AG08396 (cell line): ENCODE measurements at places on chromosomes 4 and X.

- DNase-seq, result no peak
Measured at GRCh38 chr4:171746418-171746817, 66.8 kb upstream of the GALNTL6 start.

DNA sequence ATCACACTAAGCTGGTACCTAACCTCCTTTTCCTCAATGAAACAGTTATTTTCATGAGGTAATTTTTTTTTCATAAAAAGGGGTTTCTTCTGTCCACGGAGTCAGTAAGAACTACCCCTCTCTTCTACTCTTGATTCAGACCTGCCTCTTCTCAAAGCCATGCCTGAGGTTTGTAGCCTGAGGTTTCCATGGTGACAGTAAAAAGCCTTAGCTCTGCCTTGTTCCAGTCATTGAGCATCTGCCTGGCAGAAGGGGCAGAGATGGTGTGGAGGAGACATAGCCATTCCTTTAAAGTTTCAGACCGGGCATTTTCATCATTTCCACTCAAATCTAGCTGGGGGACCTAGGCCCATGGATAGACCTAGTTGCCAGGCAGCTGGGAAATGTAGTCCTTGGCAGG lies 135.5 kb downstream of the REPS2 start:
- DNase-seq, result no peak

- no peak for DNase-seq
Measured at GRCh38 chrX:114964374-114964773, 53.0 kb downstream of the IL13RA2 start.

DNA sequence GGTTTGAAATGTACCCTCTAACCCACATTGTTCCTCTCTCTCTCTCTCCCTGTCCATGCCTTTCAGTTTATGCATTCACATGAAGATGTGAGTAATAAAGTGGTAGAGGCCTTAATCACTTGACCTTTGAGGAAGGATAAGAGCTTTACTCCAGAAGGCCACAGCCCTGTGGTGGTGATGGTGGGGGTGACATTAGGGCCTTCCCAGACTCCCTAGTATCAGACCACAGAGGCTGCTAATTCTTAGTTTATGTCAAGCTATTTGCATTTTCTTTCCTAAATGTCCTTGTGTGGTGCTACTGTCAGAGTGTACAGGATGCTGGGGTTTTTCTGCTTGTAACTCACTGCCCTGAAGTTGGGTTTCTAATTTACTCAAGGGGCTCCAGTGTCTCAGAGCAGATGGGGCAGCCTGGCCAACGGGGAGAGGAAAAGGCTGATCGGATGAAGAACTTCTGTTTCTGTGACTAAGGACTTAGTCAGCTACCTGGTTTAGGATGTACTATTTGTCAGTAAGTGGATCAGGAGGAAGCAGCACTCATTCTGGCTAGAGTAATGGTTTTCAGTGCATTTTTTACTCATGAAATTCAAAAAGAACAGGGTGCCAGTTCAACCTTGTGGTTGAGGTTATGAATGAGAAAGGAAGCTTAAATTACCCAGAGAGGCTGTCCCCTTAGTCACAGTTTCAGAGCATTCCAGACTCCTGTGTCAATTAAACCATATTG lies 509.6 kb upstream of the DIPK2B start:
- peak; percentile 57 for DNase-seq

- DNase-seq, result no peak
Measured at GRCh38 chr4:79198951-79199587, 126.8 kb downstream of the NAA11 start.

DNA sequence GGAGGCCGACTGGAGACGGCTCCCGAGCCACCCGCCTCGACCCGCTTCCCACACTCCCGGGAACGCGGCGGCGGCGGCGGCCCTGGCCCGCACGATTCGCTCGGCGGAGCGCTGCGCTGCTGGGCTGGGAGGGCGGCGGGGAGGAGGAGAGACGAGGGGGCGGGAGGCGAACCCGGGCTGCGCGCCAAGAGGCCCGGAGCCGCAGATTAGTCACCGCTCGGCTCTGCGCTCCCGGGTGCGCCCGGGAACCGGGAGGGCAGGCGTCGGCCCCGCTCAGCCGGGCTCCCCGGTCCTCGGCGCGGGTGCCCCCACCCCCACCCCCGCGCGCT lies 11.2 kb upstream of the BCOR start:
- DNase-seq, result peak; percentile 89

DNA sequence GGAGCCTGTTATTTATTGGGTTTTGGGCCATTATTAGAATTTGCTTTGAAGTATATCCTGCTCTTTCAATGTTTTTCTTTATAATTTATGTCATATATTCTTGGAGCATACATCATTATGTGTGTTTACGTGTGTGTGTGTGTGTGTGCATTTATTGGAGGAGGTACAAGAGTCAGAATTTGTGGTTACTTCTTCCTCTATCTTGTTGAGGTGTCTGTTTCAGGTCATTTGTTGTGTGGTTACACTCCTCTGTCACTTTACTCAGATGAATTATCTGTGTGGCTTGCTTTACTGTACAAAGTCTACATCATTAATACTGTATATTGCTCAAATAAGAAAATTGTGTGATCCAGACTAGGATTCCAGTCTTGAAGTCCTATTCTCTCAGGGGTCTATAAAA lies 1957.4 kb upstream of the TENM3 start:
- DNase-seq, result no peak

- no peak for DNase-seq
Measured at GRCh38 chr4:101938836-101939235, 148.3 kb downstream of the BANK1 start.

DNA sequence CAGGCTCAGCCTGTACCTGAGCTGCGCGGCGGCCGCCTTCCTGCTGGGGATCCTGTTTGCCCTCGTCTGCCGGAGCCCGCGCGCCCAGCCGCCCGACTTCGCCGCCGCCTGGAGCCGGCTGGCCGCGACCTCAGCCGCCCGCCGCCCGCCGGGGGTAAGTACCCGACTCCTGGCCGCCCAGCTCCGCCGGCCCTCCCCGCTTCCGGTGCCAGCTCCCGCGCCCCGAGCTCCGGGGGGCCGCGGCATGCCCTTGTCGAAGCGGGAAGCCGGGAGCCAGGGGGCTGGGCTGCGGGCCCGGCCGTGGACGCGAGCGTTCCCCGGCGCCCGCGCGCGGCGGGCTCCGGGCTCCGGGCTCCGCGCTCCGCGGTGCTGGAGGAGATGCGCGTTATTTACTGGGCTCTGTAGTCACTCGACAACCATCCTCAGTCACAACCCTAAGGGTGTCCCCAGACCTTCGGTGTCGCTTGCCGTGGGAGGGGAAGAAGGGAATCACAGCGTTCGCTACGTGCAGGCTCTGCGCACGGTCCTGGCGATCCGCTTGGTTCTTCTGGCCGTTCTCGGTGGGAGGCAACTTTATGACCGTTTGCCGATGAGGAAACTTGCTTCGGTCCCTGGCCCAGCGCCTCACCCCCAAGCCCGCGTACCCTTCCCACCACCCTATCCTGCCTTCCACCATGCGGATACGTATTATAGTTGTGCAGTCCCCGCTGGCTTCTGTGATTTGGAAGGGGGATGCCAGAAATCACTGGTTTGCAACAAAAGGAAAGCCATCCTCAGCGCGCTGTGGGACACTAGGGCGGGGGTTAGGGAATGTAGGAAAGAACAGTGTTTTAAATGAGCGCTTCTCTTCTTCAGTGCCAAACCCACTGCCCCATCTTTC lies 944 bp downstream of the SNX25 start:
- peak; percentile 56 for DNase-seq

DNA sequence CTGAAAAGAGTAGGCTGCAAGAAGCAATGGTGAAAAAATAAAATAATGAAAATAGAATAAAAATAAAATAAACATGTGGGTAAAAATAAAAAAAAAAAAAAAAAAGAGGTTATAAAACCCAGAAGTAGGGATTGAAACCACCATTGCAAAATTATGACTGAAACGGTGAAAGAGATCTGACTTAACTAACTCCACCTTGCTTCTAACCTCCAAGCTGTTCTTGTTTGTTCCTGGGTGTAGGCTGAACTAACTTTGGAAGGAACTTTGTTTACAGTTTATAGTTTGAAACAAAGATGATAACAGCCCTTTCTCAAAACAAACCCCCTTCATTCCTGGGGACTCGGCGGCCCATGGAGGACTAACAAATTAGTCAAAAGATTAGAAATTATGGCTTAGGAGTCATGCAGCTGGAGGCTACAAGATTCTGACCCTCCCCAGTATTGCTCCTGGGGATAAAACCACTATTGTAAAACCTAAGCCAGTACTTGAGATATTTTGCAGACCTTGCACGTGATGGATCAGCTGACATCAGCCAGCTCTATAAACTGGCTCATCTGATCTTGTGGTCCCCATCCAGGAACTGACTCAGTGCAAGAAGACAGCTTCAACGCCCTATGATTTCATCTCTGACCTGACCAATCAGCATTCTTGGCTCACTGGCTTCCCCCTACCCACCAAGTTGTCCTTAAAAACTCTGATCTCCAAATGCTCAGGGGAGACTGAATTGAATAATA lies 30.4 kb downstream of the DDX60L start:
- no peak for DNase-seq

DNA sequence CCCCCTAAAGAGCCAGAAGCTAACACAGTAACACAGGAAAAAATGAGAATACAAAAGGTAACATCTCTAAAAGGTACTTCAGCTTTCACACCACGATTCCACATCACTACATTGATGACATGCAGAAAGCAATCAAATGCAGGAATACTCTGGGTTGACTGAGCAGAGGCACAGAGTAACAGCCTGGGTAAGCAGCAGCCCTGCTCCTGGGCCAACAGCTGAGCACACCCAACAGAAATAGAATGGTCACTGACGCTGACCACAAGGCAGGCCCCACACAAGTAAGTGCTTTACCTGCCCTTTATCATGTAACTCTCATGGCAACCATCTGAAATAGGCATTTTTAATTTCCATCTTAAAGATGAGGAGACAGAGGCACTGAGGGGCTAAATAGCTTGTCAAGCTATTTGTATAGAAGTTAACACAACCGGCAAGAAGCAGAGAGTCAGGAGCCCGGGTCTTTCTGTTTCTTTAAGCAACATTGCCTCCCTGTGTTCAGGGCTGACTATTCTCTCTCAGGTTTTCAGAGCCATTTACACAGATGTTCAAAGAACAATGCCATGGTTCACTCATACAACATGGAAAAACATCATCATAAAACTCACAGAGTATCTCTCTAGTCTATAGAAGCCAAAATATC lies 168.9 kb downstream of the ZNF674 start:
- peak; percentile 48 for DNase-seq

GRCh38 chrX:105527759-105528158 lies 294.6 kb upstream of the NRK start:
- DNase-seq, result no peak

- DNase-seq, result no peak
Measured at GRCh38 chr4:97548943-97549583, 594.2 kb downstream of the STPG2 start.

GRCh38 chr4:102901804-102902203 lies 33.0 kb downstream of the CISD2 start:
- DNase-seq, result no peak

GRCh38 chr4:4320528-4320927 lies 30.5 kb downstream of the ZBTB49 start:
- no peak for DNase-seq

GRCh38 chrX:78513971-78514738 lies 145.0 kb downstream of the RTL3 start:
- DNase-seq, result no peak

GRCh38 chr4:5735463-5735862 lies 24.5 kb downstream of the EVC start:
- no peak for DNase-seq

DNA sequence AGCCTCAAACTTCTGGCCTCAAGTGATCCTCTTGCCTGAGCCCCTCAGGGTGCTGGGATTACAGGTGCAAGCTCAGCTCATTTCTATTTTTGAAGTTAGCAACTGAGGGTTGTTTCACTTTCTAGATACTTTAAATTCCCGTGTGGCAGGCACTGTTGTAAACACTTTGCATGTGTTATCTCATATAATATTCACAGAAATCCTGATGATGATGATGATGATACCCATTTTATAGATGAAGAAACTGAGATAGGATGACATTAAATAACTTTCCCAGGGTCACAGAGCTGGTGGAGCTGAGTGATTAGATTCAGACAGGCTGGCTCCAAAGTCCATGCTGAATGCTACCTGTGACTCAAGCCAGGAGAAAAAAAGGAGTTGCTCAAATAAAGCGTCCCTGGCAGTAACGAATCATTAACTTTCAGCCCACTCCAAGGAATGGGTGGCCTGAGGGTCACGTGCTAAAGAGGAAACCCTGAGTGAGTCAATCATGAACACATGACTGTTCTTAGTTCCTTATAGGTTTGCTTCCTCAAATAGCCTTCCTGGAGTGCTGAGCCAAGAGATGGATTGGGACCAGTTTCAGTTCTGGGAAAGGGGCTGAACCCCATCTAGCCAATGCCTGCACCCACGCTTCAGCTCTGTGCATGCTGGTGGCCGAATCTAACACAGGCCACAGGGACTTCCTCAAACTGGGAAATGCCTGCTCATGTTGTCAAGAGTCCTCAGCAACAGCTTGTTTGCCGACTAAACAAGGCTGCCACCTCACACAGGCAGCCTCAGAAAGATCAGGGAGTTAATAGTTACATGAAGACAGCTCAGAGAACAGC lies 52.8 kb downstream of the RBM47 start:
- peak; percentile 55 for DNase-seq

DNA sequence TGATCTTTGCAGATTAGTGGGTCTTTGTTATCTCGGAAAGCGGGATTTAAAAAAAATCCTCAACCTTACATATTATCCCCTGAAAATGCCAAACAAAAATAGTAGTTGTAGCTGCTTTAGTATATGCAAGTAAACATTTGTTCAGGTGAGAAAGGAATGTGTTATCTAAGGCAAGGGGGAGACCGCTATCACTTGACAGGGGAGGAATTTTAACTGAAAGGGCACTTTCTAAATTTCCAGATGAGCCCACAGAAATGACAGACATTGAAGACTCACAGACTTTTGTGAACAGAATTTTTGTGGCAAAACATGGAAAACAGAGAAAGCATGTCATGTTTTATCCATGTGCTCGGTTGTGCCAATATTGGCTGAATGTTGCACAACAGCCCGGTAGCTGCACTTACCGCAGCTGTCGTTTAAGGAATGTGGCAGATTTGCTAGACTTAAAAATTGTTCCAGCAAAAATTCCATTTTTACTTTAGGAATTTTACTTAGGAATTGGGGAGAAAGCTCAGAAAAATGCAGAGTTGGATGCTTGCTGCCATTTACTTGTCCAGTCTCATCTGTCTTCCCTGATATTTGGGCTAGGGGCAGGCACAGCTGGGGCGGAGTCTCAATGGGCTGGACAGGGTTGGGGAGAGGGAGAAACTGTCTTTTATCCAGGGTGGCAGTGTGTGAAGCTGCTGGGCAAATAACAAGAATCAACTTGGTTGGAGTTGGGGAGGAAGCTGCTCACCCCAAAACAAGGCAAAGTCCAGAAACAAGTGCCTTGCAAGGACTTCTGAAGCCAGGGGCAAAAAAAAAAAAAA lies 94.6 kb upstream of the RPS6KA3 start:
- peak; percentile 33 for DNase-seq

GRCh38 chr4:184280137-184280536 lies 62.5 kb upstream of the ENPP6 start:
- DNase-seq, result no peak
